ENCODE measurements at places on chromosomes 2 and 18.
A peak's percentile ranks its signal among the peaks of the same experiment; 100 is the strongest.

- DNase-seq, result peak; percentile 15
Measured at GRCh38 chr2:8677646-8678592, 3.9 kb upstream of the ID2 start.

GRCh38 chr2:142131010-142131669 is at the start of gene LRP1B:
Gene LRP1B (minus strand): TSS chr2:142131016. CDS start chr2:142130729, 287 bp downstream.
- no peak for DNase-seq

GRCh38 chr18:48460929-48461583 is 51.9 kb upstream of the ZBTB7C start:
- no peak for DNase-seq

- DNase-seq, result no peak
Measured at GRCh38 chr2:178246696-178247095, 52.4 kb downstream of the OSBPL6 start.

DNA sequence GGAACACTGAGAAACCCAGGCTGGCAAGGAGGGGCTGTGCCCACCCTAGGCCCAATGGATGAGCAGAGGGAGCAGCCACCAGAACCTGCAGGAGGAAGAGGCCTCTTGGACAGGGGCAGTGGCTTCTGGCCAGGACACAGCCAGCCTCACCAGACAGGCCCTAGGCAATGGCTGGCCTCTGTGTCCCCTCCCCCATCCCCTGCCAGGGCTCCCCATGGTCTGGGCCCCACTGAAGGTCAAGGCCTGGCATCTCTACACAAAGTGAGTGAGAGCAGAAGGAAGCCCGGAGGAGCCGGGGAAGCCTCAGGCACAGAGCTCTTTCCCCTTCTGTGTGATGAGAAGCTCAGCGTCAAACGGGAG is 6.3 kb downstream of the PRLH start:
- no peak for DNase-seq

Data from stimulated activated naive CD4-positive, alpha-beta T cell treated with Interleukin-2 at 50 U/mL for 16 hours (primary cell).